Fibroblast of gingiva (primary cell): ENCODE measurements at places on chromosomes 1 and 21.
A peak's percentile ranks its signal among the peaks of the same experiment; 100 is the strongest.

DNA sequence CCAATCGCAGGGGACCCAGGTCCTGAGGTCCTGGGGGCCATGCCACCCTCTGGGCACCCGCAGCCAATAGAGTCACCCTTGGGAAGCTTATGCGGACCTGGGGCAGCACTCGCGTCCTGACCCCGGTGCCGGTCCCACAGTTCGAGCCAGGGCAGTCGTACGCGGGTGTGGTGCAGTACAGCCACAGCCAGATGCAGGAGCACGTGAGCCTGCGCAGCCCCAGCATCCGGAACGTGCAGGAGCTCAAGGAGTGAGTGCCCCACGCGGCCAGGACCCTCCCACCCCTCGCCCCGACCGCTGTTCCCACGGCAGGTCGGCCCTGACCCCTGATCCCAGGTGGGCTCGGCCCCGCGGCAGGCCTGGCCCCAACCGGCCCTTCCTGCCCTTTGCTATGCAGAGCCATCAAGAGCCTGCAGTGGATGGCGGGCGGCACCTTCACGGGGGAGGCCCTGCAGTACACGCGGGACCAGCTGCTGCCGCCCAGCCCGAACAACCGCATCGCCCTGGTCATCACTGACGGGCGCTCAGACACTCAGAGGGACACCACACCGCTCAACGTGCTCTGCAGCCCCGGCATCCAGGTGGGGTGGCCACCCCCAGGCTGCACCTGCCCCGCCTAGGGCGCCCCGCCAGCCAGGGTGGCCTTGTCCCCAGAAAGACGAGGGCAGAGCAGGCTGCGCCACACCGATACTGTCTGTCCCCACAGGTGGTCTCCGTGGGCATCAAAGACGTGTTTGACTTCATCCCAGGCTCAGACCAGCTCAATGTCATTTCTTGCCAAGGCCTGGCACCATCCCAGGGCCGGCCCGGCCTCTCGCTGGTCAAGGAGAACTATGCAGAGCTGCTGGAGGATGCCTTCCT lies 20.5 kb downstream of the COL6A1 start:
- DNase-seq: peak; percentile 53

DNA sequence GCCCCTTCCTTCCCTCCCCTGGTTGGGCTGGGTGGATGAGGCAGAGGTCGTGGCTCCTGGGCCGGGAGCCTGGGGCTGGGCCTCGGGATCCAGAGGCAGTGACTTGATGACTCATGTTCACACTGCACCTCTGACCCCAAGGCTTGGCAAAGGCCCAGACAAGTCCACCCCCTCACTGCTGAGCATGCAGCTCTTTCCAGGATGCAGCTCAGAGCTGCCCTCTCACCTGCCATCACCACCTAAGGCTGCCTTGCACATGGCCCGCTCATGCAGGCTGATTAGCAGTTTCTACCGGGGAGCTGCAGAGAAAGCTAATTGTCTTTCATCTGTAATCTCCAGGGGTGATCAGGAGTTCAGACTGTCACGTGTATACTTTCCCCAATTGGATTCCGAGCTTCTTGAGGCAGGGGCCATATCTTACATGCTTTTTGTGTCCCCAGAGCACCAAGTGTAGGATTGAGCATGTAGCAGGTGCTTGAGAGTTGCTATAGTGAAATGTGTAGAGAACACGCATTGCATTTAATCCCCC lies 62.1 kb downstream of the LRRN2 start:
- no peak for DNase-seq

DNA sequence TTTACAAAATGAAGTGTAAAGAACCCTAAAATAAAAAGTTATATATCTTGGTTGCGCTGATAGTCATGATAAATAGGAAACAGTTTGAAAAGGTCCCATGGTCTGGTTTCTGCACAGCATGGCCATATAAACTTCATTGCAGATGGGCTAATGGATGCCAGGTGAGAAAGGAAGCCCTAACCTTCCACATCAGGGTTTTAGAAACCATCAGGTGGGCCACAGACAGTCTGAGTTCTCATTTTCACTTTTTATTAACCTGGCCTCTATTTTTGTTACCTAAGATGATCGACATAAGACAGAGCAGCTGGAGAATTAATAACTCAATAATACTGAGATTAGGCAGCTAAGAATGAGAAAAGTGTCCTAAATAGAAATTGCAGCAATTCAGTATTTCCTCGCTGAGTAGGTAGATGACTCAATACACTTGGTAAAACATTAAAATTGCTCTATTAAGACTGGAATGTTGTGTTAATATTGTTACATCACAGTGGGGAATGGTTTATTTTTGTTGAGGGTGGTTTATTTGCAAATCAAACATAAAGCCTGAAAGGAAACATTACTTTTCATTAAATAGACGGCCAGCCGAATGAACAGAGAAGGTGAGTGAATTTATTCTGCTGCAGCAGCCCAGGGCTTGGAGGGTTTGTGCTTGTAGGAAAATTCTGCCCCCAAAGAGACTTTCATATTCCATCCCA lies 21.1 kb downstream of the C1orf21 start:
- DNase-seq: peak; percentile 52

- DNase-seq: no peak
These were observed 7.6 kb downstream of the RASSF5 start for GRCh38 chr1:206514813-206515387.

- no peak for DNase-seq
These were observed 587.5 kb upstream of the ADGRL2 start for GRCh38 chr1:81213279-81213678.

DNA sequence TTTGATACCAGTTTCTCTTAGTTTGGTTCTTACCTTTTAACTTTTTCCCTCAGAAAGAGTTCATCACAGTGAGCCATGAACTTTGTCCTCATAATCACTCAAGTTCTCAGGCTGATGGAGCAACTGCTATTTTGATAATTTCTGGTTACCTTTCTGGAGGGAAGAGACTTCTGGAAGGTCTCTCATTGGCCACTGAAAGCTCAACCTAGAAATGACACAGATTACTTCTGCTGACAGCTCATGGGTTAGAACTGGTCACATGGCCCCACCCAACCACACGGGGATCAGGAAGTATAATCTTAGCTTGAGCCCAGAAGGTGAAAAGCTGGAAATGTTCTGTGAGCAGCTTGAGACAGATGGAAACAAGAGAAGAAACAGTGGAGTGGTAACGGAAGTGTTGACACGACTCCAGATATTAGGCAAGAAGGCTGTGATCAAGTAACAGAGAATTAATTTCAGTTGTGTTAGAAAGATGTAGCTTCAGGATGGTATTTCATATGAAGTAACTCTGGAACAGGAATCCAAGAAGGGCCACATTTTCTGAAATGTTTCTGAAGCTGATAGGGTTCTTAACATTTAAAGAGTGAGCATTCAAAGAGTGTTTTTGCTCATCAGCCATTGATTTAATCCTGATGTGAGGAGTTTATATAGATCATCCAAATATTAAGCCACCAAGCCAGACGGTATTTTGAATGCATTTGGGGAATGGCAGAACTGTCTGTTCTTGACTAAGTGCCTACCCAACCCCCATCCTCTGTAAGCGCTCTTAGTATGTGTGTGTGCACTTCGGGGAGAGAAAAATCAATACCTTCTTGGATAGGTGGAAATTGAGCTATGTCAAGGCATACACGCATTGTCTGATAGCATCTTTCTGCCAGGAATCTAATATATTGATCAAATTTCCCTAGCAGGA lies 21.9 kb upstream of the XPR1 start:
- peak; percentile 85 for DNase-seq

DNA sequence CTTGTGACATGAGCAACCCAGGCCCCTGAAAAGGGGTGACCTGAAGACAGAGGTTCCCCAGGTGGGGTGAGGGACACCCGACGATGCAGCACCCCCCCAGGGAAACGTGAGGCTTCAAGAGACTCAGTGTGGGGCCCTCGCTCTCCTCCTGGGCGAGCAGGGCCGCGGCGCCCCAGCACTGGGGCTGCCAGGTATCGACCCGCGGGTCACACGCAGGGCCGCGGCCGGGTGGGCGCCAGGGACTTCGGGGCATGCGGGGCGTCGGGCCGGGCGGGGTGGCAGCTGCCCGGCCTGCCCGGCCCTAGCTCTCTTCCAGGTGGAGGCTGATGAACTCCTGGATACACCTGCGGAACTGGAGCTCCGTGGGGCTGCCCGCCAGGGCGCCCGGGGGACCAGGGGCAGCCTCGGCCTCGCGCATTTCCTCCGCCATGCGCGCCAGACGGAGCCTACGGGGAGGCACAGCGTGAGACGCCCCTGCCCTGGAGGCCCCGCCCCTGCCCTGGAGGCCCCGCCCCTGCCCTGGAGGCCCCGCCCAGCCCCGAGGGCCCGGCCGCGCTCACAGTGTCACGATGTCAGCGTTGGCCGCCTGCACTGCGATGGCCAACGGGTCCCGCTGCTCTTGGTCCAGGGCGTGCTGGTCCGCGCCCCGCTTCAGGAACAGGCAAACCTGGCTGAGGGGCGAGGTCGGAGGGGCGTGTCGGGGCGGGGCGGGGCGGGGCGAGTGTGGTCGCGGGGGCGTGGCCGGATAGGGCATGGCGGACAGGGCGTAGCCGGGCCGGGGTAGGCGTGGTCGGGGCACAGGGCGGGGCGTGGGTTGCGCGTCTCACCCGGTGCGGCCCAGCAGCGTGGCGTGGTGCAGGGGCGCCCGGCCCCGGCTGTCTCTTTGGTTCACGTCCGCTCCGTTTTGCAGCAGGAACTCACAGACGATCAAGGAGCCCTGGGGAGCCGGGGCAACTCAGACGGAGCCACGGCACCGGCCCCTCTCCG lies 13.3 kb downstream of the SCNN1D start:
- DNase-seq: no peak

DNA sequence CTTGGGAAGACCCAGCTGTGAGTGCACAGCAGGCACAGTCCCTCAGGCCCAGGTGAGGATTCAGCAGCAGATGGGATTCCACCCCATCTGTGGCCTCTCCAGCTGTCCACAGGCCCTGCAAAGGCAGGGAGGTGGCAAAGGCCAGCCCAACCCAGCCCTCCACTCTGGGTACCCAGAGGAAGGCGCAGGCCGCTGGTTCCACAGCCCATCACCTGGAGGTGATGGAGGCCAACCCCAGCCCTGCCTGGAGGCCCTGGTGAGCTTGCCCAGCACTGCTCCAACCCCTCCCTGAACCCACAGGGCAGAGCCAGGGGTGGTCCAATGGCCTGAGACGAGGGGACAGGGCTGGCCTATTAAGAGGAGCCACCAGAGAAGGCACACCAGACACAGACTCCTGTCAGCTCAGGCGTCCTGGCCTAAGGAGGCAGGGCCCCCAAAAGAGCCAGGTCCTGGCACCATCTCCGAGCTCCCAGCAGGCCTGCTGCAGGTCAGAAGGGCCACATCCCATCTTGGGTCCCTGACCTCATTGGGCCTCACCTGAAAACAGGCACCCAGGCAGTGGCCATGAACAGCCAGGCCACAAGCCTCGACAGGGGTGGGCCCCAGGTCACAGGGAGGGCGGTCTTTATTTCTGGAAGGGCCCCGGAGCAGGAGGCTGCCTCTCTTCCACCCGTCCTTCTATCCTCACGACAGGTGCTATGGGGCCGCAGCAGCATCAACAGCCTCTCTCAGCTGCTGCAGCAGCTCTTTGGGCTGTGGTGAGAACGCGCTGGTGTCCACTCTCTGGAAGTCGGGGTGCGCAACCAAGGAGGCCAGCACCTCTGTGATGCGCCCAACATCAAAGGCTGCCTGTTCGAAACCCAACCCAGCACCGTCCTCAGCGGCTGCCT lies 3.2 kb downstream of the JMJD4 start:
- DNase-seq: no peak

DNA sequence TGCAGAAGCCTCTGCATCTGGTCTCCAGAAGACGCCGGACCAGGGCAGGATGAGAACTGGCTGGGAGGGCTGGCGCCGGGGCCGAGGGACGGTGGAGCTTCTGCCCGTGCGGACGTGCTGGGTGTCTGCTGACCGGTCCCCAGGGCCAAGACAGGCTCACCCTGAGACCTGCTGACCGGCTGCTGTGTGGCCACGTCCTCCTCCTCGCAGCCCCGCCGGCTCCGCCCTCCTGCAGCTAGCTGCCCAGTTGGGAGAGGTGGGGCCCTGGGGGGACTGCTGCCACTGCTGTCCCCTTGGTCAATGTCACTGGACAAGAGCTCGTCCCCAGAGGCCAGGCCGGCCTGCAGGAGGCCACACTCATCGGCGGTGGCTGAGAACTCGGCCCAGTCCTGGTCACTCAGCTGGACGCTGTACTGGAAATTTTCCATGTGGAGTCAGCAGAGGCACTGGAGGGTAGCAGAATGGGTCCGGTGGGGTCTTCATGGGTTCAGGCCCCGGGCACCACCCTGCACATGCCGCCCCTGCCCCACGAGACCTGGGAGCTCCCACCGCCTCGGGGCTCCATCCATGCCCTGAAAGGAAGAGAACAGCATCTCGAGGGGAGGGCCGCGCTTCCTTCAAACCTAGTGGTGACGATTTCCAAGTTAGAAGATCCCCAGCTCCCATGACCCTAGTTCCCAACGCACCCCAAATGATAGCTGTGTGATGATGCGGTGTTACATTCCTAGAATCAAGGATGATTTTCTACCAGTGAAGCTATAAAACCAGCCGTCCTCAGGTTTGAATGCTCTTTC lies 1.1 kb downstream of the PERM1 start:
- no peak for DNase-seq
